NCI-H524 treated with DMSO at 0.1 percent for 48 hours (cell line): ENCODE measurements at places on chromosomes 13 and 19.

- DNase-seq, result no peak
These were observed 4.6 kb upstream of the ZNF845 start for GRCh38 chr19:53328967-53329366.

DNA sequence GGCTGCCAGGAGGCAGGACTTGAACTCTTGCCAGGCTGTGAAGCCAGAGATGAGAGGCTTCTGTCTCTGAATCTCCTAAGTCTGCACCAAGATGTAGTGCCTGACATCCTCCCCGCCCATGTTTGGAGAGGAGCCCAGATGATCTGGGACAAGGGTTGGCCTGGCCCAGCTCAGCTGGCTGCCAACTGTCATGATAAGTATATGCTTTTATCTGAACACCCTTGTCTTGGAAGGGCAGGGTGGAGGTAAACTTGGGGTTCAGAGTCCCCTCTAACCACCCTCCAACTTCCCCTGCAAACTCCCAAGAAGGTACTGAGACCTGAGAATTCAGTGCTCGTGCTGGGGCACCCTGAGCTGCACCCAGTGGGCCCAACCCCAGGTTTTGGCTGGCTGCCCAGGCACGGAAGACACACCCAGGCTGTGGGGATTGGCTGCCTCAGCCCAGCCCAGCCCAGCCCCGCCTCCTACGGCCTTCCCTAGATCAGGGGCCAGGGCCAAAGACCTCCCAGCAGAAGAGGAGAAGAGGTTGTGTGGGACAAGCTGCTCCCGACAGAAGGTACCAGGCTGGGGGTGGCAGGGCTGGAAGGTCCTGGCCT lies at the start of gene CYP4F12:
Gene CYP4F12 (plus strand): TSS at position 508 of the 596 bp plus-strand sequence. CDS start 443 bp downstream, outside the sequence.
- DNase-seq, result no peak

- DNase-seq, result no peak
These were observed at the start of gene CILP2 for GRCh38 chr19:19538061-19538784. CILP2 (plus strand) TSS chr19:19538265; CDS start chr19:19538350, 85 bp downstream.

- no peak for DNase-seq
These were observed at the start of gene DGKH for GRCh38 chr13:42048342-42048683. DGKH (plus strand) TSS chr13:42048648; CDS start chr13:42048774, 126 bp downstream.
